ENCODE measurements at places on chromosomes 3 and 15.
A peak's percentile ranks its signal among the peaks of the same experiment; 100 is the strongest.

DNA sequence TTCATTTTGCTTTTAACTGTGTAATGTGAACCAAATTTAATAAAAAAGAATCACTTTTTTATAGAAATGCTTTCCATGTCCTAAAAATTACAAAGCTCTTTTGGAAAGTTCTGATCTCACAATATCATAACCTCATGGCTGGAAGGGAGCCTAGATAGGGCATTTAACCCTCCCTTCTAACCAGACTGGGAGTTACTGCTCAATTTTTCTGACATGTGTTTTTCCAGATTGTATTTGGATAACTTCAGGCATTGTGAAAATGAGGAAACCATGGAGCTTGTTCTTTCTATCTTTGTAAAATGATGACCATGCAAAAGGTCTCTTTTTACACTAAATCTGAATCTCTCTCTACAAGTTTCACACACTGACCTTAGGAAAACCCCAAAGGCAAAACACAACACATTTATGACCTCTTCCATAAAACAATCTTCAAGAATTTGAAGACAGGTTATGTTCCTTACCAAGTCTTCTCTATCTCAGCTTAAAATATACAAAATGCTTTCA, 508.8 kb downstream of the DIPK2A start:
- DNase-seq: no peak
- peaks cover 15% of the 10 kb centered on the region for H3K27me3 ChIP-seq
- H3K4me1 ChIP-seq: no peaks in the 10 kb centered on the region
- H3K4me3 ChIP-seq: no peak overlapping the region
- H3K27ac ChIP-seq: no peak overlapping the region

- peaks cover 59% of the 10 kb centered on the region for H3K36me3 ChIP-seq
- H3K4me3 ChIP-seq: no peak overlapping the region
- no peaks in the 10 kb centered on the region for H3K4me1 ChIP-seq
These were observed 61.2 kb upstream of the SEC22A start for GRCh38 chr3:123140550-123140949.

GRCh38 chr3:165192610-165193192, 3.5 kb downstream of the SLITRK3 start:
- H3K36me3 ChIP-seq: no peaks in the 10 kb centered on the region
- H3K27ac ChIP-seq: no peak overlapping the region
- DNase-seq: no peak
- no peak overlapping the region for H3K4me3 ChIP-seq
- H3K4me1 ChIP-seq: peaks cover 17% of the 10 kb centered on the region

GRCh38 chr3:15496341-15496664, 25.2 kb downstream of the COLQ start:
- no peak overlapping the region for H3K27ac ChIP-seq
- DNase-seq: no peak
- no peak overlapping the region for H3K4me3 ChIP-seq
- H3K27me3 ChIP-seq: no peaks in the 10 kb centered on the region

GRCh38 chr3:25416176-25416575, 11.9 kb upstream of the RARB start:
- no peak overlapping the region for H3K4me3 ChIP-seq
- H3K27me3 ChIP-seq: no peaks in the 10 kb centered on the region
- no peaks in the 10 kb centered on the region for H3K36me3 ChIP-seq
- no peaks in the 10 kb centered on the region for H3K4me1 ChIP-seq

DNA sequence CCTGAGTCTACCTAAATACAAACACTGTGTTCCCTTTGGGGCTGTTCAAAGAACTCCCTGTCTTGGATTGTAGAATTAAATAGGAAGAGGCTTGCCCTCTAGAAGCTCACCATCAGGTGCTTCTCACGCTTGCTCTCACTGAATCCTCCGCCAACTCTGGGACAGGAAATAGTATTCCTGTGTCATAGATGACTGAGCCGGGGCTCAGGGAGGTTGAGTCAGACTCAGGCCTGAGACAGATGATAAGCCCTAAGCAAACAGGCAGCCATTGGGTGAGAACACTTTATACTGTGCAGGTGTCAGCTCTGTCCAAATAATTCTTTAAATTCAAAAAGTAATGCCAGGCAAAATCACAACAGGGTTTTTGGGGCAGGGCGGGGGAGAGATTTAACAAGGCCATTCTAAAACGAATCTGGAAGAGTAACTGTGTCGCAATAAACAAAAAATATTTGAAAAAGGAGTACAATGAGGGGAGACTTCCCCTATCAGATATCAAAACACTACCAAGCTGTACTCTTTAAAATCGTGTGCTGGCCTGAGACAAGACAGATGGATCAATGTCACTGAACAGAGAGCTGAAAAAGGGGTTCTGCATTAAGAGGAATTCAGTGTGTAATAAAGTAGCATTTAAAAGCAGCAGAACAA, 59.0 kb downstream of the EPHB3 start:
- peak; percentile 53 for DNase-seq
- peaks cover 7% of the 10 kb centered on the region for H3K4me1 ChIP-seq
- H3K27ac ChIP-seq: peak overlapping the region; percentile 14
- H3K4me3 ChIP-seq: no peak overlapping the region
- peaks cover 12% of the 10 kb centered on the region for H3K27me3 ChIP-seq

GRCh38 chr3:38966811-38967692, 84.7 kb downstream of the SCN11A start:
- H3K27me3 ChIP-seq: peaks cover 13% of the 10 kb centered on the region
- DNase-seq: no peak
- no peaks in the 10 kb centered on the region for H3K36me3 ChIP-seq
- H3K4me1 ChIP-seq: no peaks in the 10 kb centered on the region
- no peak overlapping the region for H3K4me3 ChIP-seq

DNA sequence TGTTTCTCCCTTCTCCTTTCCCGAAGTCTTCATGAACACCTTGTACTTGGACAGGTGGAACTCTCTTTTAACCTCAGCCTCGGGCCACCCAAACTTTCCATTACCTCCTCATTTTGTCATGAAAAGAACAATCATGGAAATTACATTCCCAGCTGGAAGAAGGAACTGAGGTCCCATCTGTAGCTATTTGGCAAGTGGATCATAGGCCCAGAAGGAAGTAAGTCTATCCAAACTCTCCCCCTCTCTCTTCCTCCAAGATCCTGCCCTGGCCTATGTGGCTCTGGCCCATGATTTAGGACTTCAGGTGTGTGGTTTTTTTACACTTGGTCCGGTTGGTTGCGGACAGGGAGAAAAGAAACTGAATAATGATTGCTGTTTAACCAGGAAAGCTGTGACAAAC, 44.1 kb downstream of the ITGB5 start:
- no peak overlapping the region for H3K4me3 ChIP-seq
- H3K27me3 ChIP-seq: no peaks in the 10 kb centered on the region
- peaks cover 27% of the 10 kb centered on the region for H3K36me3 ChIP-seq
- no peak for DNase-seq
- H3K27ac ChIP-seq: no peak overlapping the region
- H3K4me1 ChIP-seq: peaks cover 18% of the 10 kb centered on the region

GRCh38 chr3:160314995-160315394, 84.0 kb downstream of the IFT80 start:
- H3K36me3 ChIP-seq: peaks cover 8% of the 10 kb centered on the region
- no peak for DNase-seq
- H3K4me3 ChIP-seq: no peak overlapping the region
- no peak overlapping the region for H3K27ac ChIP-seq
- H3K27me3 ChIP-seq: no peaks in the 10 kb centered on the region

GRCh38 chr3:129575997-129576384, 30.5 kb downstream of the PLXND1 start:
- no peaks in the 10 kb centered on the region for H3K36me3 ChIP-seq
- no peak overlapping the region for H3K27ac ChIP-seq
- no peaks in the 10 kb centered on the region for H3K4me1 ChIP-seq

DNA sequence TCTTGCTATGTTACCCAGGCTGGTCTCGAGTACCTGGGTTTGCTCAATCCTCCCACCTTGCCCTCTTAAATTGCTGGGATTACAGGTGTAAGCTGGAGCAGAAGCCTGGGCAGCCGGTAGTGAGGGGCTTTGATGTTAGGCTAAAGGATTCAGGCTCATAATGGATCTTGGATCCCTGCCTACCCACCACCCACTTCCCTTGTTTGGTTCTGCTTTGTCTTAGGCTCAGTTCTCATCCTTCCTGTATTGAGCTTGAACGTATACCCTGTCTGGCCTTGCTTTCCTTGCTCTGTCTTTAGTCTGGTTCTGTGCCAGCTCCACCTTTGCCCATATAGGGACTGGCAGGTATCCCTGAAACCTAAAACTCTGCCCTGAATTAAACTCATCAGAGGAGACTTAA, 1.7 kb downstream of the PPCDC start:
- peaks cover 7% of the 10 kb centered on the region for H3K36me3 ChIP-seq
- peak overlapping the region; percentile 95 for H3K27ac ChIP-seq
- no peaks in the 10 kb centered on the region for H3K27me3 ChIP-seq
- H3K4me3 ChIP-seq: no peak overlapping the region

DNA sequence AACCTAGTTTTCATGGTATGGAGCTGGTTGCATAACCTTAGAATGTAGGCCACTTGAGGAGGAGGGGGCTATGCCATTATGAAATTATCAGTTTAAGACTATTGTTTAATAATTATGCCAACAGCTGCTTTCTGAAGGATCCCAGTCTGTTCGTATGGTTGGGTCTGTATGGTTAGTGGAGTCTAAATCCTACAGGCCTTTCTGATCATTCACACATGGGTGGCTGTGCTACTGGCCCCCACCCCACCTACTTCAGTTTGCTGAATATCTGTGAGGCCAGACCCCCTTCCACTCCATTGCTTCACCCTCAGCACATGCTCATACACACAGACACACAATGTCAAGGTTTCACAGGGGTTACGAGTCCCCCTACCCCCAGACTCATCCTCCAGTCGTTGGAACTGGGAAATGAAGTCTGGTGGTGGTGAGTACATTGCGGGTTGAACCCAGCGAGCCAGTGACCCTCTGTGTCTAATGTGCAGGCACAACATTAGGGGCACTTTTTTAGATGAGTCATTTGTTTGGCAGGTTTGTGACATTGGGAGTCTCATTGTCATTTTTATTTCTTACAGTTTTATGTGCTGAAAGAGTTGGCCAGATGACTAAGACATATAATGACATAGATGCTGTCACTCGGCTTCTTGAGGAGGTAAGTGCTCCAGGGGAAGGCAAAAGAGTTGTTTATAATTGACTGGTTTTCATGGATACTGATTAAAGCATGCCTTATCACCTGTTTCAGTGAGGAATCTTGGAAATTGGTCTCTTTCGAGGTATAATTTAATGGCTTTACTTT, 85.3 kb downstream of the TRAK1 start:
- no peak for DNase-seq
- no peak overlapping the region for H3K27ac ChIP-seq
- no peak overlapping the region for H3K4me3 ChIP-seq
- H3K36me3 ChIP-seq: peaks cover 23% of the 10 kb centered on the region
- no peaks in the 10 kb centered on the region for H3K27me3 ChIP-seq

- H3K27me3 ChIP-seq: no peaks in the 10 kb centered on the region
- H3K4me1 ChIP-seq: peaks cover 6% of the 10 kb centered on the region
- H3K27ac ChIP-seq: no peak overlapping the region
- no peaks in the 10 kb centered on the region for H3K36me3 ChIP-seq
- H3K4me3 ChIP-seq: no peak overlapping the region
These were observed 182.7 kb downstream of the GOLGA6L6 start for GRCh38 chr15:20358779-20359414.

DNA sequence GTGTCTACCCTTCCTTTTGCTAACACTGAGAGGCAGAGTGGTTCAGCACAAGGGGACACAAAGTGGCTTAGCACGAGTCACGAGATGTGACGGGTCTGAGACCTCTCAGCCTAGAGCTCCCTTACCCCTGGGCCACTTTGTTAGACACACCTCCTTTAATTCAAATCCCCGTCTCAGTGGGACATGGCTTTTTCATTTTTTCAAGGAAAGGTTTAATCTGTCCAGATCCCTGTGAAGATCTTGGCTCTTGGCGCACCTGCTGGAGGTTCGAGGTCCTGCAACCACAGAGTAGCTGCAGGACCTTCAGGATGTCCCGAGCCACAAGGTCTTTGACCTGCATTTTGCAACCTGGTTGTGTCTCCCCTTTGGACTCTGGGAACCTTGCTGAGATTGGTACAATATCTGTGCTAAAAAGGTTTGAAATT, 52.0 kb downstream of the LPP start:
- no peaks in the 10 kb centered on the region for H3K27me3 ChIP-seq
- no peaks in the 10 kb centered on the region for H3K4me1 ChIP-seq
- H3K36me3 ChIP-seq: peaks cover 6% of the 10 kb centered on the region
- no peak overlapping the region for H3K27ac ChIP-seq
- no peak for DNase-seq
- H3K4me3 ChIP-seq: no peak overlapping the region

DNA sequence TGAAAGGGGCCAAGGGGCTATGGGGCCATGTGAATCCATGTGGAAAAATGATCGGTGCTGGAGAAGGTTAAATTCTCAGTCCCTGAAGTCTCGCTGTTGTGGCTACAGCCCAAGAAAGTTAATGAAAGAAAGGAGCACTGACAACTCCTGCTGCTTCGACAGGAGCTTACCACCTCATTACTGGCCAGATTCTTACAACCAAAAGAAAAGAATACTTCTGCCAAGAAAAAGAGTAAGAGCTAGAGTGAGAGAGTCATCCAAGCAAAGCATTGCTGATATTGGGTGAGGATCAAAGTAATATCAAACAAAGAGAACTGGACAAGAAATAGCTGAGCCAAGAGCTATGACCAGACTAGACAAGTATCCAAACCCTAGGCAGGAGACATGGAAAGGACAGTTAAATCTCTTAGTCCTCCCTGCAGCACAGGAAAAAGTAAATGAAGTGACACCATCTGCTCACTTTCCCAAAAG, 348.4 kb upstream of the PLSCR5 start:
- H3K4me1 ChIP-seq: no peaks in the 10 kb centered on the region
- peaks cover 58% of the 10 kb centered on the region for H3K27me3 ChIP-seq
- H3K36me3 ChIP-seq: no peaks in the 10 kb centered on the region
- H3K27ac ChIP-seq: no peak overlapping the region

- H3K4me1 ChIP-seq: no peaks in the 10 kb centered on the region
- H3K36me3 ChIP-seq: no peaks in the 10 kb centered on the region
- H3K4me3 ChIP-seq: no peak overlapping the region
- H3K27me3 ChIP-seq: no peaks in the 10 kb centered on the region
- H3K27ac ChIP-seq: no peak overlapping the region
- no peak for DNase-seq
These were observed 99.3 kb downstream of the ARNT2 start for GRCh38 chr15:80503319-80503952.

DNA sequence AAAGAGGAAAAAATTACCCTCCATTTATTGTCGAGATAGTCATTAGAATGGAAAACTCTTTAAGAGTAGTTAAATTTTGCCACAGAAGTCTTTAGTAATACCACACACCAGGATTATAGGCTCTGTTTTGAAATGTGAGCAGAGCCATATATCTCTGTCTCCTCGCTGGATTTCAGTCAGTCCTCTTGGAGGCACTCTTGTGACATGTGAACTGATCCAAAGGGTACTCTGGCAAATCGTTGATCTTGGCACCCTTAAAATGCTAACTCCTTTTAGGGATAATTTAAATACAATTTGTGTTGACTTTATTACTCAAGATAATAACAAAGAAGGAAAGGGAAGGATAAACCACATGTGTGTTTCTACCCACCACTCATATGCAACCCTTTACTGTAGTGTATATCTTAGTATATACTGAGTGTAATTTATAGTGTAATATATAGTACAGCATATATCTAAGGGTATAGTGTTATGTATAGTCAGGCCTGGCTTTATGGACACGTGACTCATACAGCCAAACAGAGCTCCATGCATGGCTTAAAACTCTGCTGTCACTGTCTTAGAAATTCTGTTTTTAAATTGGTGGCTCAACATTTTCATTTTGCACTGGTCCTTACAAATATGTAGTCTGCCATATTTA, 12.3 kb upstream of the KPNA4 start:
- H3K27me3 ChIP-seq: no peaks in the 10 kb centered on the region
- H3K36me3 ChIP-seq: no peaks in the 10 kb centered on the region
- H3K4me3 ChIP-seq: no peak overlapping the region
- H3K4me1 ChIP-seq: no peaks in the 10 kb centered on the region
- H3K27ac ChIP-seq: no peak overlapping the region
